EH (cell line): ENCODE measurements at places on chromosomes 12 and 14.

- no peak for DNase-seq
These were observed 46.7 kb upstream of the ALG10B start for GRCh38 chr12:38269897-38270296.

DNA sequence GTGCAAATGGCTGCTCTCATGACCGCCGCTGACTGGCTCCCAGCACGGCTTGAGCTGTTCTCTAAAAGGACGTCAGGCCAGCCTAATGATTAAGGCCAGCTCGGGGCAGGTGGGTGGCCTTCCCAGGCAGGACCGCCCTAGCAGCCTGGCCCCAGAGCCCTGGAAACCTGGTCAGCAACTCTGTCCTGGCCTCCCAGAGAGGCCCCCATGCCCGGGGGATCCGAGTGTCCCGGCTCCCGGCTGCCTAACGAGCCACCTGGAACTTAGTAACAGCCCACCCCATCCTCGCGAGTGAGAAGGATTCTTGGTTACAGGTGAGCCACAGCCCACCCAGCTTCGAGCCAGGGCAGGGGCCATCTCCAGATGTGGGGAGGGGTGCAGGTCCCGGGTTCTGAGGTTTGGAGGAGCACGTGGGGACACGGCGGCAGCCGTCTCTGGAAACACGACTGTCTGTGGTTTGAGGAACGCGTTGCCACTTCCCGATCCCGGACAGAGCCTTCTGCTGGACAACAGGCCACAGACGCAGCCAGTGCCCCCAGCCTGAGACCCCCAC lies 73.8 kb upstream of the FBRSL1 start:
- DNase-seq: no peak

GRCh38 chr14:66514213-66514612 lies 6.3 kb downstream of the GPHN start:
- DNase-seq: no peak

DNA sequence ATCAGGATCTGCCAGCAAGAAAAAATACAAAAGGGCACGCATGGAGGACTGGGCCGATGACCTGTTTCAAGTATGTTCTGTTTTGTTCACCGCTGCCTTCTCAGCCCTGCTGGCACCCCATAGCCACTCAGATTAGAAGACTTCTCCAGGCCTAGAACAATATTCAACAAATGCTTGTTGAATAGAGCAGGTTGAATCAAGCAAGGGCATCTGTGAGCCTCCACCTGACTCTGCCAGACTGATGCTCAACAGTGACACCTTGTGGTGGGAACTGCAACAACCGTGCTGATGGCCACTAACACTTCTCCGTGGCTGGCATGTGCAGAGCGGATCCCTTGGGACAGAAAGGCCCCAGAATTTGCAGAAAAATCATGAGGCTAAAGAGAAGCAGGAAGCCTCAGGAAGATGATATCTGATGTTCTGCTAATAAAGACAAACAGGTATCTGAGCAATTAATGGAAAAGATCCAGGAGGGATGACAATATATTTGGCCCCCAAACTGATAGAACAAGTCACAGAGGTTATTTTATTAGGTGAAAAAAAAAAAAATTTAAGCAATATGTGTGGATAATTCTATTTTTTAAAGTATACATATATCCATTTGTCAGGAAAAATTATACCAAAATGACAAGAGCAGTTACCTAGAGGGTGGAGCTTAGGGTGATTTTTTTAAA lies 114.3 kb downstream of the KSR2 start:
- DNase-seq: peak; percentile 58

- no peak for DNase-seq
These were observed 204.5 kb upstream of the G2E3 start for GRCh38 chr14:30354439-30354838.

- DNase-seq: peak; percentile 62
These were observed 2.3 kb downstream of the KDM2B start for GRCh38 chr12:121578230-121579189.

DNA sequence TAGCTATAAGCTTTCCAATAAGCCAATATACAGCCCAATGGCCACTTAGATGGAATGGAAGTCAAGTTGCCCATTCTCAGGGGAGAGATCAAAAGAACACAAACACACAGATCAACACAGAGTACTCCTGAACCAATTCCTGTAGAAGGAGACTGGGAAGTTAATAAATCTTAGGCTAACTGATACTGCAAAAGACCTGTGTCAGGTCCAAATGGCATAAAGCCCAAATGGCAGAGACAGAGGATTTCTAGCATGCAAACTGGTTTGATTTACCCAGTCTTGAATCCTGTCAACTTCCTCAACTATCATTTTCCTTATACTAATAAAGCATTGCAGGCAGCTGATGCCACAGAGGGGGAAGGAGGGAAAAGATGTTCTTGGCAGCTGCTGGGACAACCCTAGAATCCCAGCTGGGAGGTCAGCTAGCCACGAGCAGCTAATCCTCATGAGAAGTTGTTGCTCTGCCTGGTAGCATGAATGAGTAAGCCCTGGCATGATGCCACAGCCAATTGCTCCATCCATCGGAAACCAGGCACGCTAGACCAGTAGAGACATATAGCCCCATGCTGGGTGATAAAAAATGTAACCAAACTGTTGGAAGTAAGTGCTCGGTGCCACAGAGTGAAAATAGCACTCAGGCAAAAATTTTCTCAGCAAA lies 26.2 kb downstream of the ANG start:
- DNase-seq: peak; percentile 26

DNA sequence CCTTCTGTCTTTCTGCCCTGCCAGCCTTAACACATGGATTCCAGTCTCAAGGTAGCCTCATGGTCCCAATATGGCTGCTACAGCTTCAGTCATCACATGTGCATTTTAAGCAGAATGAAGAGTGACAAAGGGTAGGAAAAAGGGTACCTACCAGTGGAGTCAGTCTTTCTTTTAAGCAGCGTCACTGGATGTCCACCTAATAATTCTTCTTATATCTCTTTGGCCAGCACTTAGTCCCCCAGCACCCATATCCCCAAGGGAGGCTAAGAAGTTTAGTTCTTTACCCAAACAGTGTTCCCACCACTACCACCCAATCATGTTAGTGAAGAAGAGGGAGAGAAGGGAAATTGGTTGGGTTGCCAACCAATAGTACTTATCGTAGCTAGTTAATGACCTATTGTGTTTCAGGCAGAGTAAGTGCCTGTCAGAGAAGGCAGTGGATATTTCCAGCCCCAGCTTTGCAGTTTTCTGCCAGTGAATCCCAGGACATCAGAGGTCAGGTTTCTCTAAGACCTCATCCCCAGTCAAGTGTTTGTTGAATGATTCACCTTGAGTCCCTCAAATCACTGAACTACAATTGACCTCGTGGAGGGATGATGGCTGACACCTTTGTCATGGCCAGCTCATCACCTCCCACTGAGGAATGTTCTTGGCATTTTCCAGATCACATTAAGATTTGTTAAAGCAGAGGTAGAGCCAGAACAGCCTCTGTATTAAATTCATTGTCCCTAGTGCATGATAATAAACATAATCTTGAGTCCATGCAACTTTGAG lies 250.9 kb upstream of the CRY1 start:
- peak; percentile 32 for DNase-seq

DNA sequence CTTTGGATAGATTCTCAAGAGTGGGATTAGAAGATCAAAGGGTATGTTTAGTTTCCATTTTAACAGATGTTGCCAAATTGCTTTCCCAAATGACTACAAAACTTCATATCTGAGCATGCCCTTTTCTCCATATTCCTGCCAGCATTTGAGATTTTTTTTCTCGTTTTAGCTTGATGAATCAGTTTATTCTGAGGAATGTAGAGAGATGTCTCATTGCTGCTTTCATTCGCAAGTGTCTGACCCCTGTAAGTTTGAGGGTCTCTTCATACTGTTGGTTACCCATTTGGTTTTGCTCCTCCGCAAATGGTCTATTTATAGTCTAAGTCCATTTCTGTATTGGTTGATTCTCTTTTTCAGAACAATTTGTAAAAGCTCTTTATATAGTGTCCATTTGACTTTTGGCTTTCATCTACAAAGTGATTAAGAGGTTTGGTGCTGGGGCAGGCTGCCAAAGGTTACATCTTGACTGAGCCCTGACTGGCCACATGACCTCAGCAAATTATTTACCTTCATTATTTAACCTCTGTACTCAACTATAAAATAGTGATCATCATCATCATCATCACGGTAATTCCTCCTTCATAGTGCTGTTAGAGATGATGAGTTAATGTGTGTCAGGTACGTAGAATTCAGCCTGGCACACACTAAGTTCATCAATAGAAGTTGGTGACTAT lies 33.6 kb downstream of the HCAR2 start:
- peak; percentile 75 for DNase-seq

DNA sequence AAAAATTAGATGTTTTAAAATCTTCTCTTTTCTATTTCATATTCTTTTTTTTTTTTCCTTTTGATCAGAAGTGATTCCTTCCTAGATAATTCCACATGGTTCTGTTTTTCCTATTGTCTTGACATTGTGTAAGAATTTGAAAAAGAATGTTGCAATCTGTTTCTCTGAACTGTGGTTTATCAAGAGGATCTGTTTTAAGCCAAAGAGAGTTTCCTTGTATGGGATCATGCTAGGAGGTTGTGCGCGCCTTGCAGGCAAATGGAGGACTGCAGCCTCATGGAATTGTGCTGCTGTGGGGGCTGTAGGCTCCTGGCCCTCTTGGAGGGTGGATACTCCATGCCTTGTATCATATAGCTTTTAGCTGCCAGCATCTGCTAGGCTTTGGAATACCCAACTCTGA lies 43.3 kb upstream of the MBIP start:
- no peak for DNase-seq

GRCh38 chr12:118404876-118405521 lies 28.6 kb downstream of the SUDS3 start:
- peak; percentile 73 for DNase-seq

DNA sequence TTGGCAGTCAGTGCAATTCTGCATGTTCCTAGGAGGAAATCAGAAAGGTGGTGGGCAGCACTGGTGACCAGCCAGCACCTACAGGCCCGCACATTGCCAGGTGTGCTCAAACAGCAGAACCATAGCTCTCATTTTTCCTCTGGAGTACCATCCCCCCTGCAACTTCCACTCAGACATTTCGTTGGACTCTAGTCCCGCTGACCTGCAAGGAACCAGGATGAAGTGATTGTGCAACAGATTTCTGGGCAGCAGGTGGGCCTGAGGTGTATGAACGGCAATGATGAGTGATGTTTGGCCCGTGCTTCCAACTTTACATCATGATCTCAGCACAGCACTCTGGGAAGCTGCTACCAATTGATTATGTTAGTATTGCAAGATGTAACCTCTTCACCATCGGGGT lies 129.9 kb downstream of the NTF3 start:
- no peak for DNase-seq

- no peak for DNase-seq
These were observed 35.5 kb upstream of the UNC79 start for GRCh38 chr14:93395231-93395630.

- peak; percentile 25 for DNase-seq
These were observed 103.6 kb upstream of the CCDC91 start for GRCh38 chr12:28086521-28087155.

DNA sequence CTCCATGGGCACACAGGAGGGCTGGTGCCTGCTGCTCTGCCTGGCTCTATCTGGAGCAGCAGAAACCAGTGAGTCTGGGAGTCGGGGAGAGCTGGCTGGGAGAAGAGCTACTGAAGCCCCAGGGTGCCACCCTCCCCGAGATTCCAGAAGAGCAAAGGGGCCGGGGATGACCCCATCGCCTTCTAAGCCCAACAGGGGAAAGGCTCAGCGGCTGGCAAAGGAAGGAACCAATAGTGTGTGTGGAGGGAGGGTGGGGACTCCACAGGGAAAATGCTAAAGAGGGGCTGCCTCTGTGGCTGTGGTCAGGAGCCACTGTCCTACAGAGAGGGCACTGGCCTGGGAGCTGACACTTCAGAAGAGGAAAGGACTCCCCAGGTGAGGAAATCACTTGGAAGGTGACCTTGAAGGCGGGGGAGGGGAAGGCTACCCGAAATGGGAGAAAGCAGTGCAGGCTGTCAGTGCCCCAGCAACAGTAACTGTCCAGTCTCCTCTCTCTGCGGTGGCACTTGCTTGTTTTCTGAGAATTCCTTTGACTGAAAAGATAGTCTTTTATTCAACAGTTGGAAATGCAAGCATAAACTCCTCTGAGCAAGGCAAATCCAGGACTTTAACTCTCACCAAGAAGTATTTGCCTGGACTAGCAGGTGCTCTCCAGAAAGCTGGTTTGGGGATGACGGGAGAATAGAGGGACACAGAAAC lies 552 bp downstream of the TAPBPL start:
- DNase-seq: peak; percentile 43

- DNase-seq: no peak
These were observed 2.7 kb downstream of the SHMT2 start for GRCh38 chr12:57232156-57232756.

DNA sequence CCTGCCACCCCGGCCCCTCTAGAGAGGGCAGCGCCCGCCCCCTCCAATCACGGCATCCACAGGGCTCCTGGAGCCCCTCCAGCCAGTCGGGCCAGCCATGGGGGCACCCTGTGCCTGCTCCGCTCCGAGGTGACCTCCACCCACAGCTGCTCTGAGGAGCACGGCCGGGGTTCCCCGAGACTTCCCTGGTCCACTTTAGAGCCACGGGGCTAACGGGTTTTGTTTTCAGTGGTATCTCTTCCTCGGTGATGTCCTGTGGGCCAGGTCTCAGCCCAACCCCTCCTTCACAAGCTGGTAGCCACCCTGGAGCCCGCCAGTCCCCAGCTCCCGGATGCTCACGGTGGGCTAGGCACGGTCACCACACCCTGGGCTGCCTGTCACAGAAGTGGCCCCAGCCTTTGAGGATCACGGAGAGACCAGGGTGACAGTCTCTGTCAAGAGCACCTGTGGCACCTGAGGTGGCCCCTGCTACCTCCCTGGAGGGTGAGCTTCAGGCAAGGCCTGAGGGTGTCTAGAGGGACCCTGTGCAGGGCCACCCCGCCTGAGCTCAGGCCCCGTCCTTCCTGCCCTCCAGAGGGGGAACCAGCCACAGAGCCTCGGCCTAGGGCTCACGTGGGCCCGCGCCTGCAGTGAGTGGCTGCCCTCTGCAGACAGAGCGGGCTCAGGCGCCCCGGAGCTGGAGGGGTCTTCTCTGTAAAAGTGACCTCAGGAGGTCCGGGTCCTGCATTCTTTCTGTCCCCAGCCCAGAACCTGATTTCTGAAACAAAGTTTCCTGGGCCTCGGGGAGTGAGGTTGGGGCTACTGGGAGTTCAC lies 146.0 kb upstream of the C14orf180 start:
- DNase-seq: no peak

GRCh38 chr12:89411846-89412245 lies 59.5 kb upstream of the DUSP6 start:
- no peak for DNase-seq

- DNase-seq: peak; percentile 34
These were observed 393 bp downstream of the ORMDL2 start for GRCh38 chr12:55818140-55818728.

GRCh38 chr12:50265770-50266524 lies 17.4 kb downstream of the LIMA1 start:
- no peak for DNase-seq

DNA sequence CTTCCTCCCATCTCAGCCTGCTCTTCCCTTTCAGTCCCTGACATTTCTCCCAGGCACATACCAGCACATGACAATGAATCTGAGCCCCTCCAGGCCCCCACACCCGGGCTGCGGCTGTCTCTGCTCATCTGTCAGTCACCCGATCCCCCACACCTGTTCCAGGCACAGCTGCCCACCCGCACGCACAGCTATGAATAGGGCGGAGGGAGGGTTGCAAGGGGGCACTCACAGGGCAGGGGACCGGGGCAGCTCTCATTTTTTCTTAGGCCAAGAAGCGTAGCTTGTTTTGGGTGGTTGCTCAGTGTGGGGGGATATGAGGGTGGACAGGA lies 43.7 kb upstream of the TSPAN9 start:
- DNase-seq: no peak
